ENCODE measurements at places on chromosomes 2 and 18. TPM values are rescaled to one million over a fixed set of nuclear protein-coding genes. Genes with fewer than 3 reads are reported as not detected.
A peak's percentile ranks its signal among the peaks of the same experiment; 100 is the strongest.

GRCh38 chr2:110741491-110741980 is 9.2 kb downstream of the ACOXL start:
- peak; percentile 18 for DNase-seq

DNA sequence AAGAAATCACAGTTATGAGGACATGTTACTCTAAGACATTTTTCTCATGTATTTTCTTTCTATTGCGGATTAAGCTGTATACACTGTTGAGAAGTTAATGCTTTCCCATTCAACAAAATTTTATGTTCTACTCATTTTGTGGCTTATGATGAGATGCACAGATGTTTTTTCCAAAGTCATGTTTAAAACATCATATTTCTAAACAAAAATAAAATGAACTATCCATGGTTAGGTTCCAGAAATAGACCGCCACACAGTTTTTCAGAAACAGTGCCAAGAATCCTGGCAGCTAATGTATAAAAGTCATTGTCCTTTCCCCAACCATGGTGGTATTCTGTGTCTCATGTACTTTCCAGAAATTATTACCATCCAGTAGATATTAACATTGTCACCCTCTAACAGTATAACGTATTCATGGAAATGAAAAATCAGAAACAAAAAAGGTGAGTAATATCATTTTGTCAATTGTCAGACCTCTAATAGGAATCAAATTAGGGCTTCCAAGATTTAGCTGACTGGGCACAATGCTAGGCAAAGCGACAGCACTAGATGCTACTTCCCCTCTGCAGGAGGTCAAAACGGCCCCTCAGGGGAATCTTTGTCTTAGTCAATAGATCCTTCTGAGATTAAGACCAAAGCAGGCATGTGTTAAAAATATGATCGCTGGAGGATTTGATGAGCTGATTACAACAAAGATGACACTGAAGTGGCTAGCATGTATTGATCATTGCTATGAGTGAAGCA is 54.4 kb upstream of the ZNF397 start:
- peak; percentile 20 for DNase-seq

DNA sequence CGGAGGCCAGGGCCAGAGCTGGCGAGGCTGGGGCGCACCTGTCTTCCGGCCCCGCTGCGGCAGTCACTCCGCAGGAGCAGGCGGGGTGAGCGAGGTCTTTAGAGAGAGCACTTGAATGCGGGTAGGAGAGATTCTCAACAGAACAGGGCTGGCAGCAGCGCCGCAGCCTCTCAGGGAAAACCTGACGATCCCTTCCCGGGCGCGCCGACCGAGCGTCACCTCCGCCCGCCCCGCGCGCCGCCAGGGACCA is 526 bp downstream of the PRKRA start:
- no peak for DNase-seq

GRCh38 chr18:12287684-12288402 is 20.2 kb upstream of the TUBB6 start:
- peak; percentile 88 for DNase-seq

DNA sequence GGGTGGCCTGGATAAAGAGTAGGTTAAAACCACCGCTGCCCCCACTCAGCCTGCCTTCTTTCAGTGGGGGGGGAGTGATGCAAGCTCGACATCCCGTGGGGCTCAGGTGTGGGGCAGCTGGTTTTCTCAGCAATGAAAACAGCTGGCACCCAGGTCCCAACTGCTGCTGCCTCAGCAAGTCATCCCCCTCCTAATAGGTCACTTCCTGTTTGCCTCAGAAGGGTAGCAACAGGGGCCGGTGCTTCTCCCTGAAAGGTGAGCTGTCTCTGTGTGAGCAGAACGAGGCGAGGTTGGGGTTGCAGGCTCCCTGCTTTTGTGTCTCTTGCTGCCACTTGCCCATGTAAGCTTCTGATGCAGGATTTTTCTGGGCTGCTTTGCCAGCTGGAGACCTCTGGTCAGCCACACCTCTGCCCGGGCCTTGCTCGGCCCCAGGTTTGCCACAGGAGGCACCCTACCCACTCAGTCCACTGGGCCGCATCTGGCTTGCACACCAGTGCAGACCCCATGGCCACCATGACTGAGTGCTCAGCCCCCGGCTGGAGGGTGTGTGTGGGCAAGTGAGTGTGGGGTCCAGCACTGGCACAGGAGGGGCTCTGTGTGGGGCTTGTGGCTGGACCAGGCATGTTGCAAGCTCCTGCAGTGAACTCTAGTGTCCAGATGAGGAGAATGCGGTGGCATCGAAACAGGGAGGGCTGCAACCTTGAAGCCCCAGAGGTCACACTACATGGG is 11.5 kb upstream of the ASB1 start:
- no peak for DNase-seq

DNA sequence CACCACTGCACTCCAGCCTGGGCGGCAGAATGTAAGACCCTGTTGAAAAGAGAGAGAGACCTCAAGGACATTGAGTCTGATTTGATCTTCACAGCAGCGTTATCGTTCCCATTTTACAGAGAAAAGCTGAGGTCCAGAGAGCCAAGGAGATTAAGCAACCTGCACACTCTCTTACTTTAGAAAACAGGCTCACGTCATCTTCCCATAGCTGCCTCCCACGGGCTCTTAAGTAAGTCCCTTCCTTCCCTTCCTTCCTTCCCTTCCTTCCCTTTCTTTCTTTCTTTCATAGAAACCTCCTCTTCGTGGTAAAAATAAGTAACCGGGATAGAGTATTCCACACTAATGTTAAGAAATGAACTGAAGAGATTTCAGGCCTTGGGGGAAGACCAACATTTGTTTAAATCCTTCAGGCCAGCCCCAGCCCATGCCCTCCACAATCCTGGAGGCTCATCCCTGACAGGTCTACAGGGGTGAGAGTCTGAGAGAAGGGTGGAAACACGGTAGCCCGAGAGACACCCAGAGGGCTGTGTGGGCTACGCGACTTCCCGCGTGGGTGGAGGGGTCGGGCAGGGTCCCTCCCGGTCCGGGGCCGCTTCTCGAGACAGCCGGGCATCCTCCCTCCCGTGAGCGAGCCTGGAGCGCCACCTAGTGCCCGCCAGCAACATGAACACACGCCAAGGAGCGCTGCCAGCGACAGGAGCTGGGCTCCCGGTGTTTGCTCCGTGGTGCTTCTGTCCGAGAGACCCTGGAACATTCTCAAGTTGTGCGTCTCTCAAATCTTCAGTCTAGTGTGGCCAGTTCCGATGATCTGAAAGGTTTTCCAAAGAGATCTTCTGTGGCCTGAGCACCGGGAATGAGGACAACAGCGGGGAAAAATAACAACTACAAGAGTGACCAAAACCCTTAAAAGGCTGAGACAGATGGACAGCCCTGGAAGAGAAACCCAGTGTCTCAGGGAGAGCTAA is 160.3 kb downstream of the INO80D start:
- peak; percentile 50 for DNase-seq

The IER3IP1 gene
- 39.5 TPM for total RNA-seq

The ZNF892 gene
- 2.2 TPM for total RNA-seq

The LGALSL gene
- under 0.01 TPM for total RNA-seq

The CCDC150 gene
- 13.6 TPM for total RNA-seq

The IL36G gene
- 0.24 TPM for total RNA-seq

Measured in RPMI7951 (cell line).